ENCODE measurements at places on chromosomes 2 and 18.
A peak's percentile ranks its signal among the peaks of the same experiment; 100 is the strongest.

GRCh38 chr2:144517866-144518747 is 1.8 kb downstream of the ZEB2 start:
- DNase-seq = no peak

DNA sequence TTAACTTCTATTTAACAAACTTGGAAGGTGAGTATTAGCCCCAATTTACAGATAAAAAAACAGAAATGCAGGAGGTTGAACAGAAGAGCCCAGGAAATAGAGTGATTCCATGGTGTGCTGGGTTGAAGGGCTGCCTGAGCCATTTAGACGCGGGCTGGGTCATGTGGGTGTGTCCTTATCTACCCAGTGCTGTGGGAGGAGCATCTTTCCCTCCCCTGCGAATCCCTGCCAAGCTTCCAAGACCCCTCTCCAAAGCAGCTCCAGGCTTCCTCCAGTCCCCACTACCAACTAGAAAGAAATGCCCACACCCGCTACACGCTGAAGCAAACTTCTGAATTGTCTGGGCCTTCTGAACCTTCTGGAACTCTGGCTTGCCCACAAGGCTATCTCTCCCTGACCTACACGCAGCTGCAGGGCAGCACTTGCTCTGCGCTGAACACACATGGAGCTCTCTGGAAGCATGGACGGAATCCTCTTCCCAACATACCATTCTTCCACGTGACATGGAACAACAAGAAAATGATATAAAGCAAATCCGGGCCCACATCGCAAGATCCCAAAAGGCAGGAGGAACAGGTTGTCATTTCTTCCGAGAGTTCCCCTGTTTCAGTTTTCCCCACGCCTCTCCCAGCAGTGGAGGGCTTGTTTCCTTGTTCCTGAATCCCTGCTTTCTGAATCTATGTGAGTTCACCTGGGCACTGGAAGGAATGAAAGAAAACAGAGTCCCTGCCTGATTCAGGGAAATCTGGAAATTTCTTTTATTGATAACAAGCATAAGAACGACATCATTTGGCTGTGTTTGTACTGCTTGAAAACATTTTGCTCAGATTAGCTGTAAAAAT is 562.7 kb upstream of the ID2 start:
- no peak for DNase-seq

GRCh38 chr2:109185821-109186570 is 57.0 kb downstream of the SH3RF3 start:
- no peak for DNase-seq

GRCh38 chr2:235668782-235669181 is 174.9 kb downstream of the AGAP1 start:
- no peak for DNase-seq

DNA sequence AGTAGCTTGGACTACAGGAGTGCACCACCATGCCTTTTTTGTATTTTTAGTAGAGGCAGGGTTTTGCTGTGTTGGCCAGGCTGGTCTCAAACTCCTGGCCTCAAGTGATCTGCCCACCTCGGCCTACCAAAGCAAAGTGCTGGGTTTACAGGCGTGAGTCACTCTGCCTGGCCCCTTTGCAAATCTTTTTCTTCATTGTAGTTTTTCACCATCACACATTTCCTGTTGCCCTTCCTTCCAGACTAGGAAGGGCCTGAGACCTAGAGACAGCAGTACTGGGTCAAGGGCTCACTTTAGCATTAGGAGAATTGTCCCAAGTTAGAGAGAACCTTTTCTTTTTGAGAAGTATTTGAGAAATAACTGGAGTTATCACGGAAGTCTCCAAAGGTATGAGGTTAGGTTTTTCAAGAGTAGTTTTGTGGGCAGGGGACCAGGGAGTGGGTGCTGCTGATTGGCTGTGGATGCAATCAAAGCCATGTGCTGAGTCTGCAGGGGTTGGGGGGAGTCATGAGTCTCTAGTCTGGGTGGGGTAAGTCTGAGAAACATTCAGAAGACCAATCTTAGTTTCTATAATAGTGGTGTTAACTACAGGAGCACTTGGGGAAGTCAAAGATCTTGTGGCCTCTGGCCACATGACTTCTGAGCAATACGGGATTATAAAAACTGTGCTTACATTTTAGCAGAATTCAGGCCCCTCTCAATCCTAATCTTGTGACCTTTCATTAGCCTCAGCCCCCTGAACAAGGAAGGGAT is 23.7 kb downstream of the B3GNT2 start:
- DNase-seq = no peak

- no peak for DNase-seq
Observed at GRCh38 chr2:48148841-48149430, 242.6 kb upstream of the FBXO11 start.

DNA sequence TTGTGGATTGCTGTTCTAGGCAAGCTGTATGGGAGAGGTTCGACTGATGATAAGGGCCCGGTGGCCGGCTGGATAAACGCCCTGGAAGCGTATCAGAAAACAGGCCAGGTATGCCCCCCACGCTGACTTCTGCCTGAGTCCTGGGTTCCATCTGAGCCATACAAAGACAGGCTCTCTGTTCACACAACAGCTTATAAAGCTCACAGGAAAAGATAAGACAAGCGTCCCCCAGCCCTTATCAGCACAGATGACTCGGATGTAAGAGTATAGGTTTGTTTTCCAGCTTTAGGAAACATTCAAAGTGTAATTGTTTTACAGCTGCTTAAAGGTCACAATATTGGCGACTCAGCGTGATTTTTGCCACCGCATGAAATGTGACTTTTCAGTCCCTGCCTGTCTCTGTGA is 12.7 kb downstream of the CNDP2 start:
- no peak for DNase-seq

GRCh38 chr2:197369228-197369932 is 58.8 kb upstream of the ANKRD44 start:
- no peak for DNase-seq

DNA sequence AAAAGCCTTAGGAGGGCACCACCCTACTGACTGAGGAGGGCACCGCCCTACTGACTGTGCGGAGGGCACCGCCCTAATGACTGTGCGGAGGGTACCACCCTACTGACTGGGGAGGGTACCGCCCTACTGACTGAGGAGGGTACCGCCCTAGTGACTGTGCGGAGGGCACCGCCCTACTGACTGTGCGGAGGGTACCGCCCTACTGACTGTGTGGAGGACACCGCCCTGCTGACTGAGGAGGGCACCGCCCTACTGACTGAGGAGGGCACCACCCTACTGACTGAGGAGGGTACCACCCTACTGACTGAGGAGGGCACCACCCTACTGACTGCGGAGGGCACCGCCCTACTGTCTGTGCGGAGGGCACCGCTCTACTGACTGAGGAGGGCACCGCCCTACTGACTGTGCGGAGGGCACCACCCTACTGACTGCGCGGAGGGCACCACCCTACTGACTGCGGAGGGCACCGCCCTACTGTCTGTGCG is 150.2 kb upstream of the NFATC1 start:
- peak; percentile 20 for DNase-seq

GRCh38 chr2:209985874-209986273 is 16.6 kb upstream of the RPE start:
- no peak for DNase-seq

- no peak for DNase-seq
Observed at GRCh38 chr18:57223144-57223870, 76.4 kb downstream of the BOD1L2 start.

GRCh38 chr2:25722224-25722623 is 48.8 kb upstream of the DTNB start:
- DNase-seq = no peak

DNA sequence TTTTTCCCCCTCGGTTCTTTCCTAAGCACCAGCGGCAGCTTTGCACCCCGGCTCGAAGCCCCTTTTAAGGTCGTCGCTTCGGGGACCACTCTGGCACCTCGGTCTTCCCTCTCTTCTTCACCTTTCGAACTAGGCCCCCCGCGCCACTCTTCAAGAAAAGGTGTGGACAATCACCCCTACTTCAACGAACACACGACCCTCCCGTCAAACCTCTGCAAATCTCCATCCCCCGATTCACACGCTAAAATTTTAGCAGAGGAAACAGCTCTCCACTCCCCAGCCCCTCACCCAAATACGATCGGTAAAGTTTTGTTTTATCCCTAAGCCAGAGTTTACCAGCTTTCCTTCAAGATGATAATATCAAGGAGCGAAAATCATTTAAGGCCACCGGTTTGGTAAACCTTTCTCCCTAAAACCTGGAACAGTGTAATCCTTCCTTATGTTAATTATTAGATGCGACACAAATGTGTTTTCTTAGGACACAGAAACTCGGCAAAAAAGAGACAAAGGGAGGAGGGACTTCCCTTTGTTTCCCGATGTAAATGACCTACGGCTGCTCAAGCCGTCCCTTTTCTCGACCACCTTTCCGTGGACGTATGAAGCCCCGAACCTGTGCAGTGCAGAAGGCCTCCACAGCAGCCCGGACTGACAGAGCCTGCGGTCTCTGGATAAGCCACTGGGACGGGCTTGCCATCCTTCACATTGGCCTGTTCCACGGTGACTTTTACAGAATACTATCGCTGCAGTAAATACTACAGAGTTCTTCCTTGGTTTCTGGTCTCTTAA is 85.2 kb downstream of the RBMS1 start:
- DNase-seq = no peak

GRCh38 chr2:95040426-95040825 is 14.9 kb downstream of the MAL start:
- DNase-seq = no peak

DNA sequence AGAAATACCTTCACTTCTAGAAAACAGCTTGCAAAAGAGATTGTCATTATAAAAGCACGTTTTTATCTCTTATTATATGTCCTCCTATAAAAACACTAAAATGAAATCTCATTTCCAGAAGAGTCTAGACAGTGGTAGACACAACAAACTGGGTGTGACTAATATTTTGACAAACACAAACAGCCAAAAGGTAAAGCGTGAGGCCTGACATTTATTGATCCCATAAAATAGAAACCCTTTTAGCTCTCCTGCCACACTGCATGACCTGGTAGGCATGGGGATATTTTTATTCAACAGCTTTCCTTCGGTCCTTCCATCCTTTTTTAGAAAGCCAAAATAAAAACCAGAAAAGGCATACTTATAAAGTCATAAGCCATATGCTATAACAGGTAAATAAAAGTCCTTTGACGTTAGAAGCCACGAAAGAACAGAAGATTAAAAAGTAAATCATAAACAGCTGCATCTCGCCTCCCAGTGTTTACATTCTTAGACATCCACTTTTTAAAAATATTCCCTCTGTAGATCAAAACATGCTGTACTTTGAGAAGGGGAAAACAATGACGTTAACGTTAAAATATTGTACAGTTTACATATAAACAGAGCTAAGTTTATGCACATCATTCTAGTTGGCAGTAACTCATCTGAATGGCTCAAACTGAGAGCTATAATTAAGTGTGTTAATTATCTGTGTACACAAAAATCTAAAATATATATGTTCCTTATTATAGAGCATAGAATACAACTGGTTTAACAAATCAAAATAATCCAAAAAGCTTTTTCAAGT is 44.6 kb downstream of the IRS1 start:
- no peak for DNase-seq

DNA sequence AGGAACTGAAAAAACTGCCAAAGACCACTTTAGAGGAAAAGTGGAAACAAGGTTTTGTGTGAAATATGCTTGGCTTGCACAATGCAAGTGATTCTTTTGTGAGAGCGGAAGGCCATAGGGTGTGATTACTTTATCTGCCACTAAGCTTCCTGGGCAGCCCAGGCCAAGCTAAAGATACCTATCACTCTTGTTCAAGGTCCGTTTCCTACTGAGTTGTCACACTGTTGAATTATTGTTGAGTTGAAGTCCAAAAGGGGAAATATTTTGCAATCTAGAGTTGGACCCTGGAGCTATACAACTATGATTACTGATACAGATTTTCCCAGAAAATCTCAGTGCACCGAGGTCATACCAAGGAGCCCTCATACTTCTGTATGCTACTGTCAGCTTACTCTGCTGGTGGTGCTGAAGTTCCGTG is 72.7 kb upstream of the CTAGE1 start:
- no peak for DNase-seq

- no peak for DNase-seq
Observed at GRCh38 chr2:241482126-241482955, 26.0 kb downstream of the STK25 start.

- no peak for DNase-seq
Observed at GRCh38 chr2:143321994-143322393, 192.8 kb downstream of the ARHGAP15 start.

DNA sequence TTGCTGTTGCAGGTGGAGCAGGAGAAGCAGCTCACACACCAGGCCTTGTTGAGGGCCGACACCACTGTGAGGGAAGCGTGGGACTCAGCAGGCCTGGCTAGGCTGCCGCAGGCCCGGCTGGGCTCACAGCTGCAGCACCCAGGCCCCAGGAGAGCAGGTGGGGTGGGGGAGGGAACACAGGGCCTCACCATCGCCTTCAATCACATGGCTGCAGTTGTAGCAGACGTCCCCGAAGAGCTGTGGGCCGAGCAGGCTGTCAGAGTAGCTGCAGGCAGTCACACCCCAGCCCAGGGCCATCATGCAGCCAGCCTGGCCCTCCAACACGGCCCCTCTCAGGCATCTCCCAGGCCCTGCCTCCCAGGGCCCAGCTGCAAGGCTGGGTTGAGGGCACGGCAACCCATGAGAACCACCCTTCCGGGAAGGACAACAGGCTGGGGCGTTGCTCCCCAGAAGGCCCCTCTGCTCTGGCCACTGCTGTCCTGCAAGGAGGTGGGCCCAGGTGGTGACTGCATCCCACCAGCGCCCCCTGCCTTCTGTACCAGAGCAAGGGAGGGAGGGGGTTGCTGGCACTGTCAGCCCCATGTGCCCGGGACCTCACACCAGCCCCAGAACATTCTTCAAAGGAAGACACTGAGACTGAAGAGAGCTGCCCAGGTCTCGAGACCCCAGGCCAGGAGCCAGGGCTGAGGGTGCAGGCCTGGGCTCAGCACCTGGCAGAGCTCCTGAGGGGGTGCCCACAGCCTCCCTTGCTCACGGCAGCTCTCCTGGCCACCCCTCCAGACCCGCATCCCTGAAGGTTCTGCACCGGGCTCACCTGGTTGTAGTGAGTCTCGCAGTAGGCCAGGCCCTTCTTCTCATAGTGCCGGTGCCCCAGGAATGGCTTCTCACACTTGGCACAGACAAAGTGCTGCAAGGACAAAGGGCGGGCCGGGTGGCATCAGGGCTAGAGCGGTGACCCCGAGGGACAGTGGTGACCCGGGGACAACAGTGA is 5.6 kb upstream of the GPR17 start:
- DNase-seq = no peak

DNA sequence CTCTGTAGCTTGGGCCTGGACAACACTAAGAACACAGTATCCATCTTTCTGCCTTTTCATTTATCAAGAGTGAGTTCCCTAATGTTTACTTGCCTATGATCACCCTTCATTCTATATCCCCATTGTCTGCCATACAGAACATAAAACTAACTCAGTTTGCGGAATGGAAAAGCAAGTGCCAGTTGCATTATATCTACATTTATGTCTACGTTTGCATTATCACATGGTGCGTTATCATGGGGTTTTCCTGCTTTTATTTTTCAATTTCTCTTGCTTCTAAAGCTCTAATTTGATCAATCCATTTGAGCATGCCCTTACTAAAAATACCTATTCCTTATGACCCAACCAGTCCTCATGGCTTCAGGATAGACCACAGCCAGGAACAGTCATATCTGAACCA is 421.6 kb upstream of the VWC2L start:
- no peak for DNase-seq
